ENCODE measurements at places on chromosomes 4 and X.

DNA sequence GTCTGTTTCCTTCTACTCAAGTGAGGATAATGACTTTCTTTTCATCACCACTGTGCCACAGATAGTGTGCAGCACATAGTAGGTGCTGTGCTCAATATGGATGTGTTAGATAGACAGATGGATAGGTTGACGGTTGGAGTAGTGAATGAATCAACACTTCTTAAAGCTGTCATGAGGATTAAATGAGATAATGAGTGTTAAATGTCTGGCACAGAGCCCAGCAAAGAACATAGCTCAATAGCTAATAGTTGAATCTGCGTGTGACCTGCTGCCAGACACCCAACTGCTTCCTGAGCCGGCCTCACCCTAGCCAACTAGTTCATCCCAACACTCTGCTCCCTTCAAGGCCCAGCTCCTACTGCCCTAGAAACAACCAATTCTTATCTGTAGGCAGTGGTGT, 67.7 kb upstream of the PJA1 start:
- peak; percentile 68 for DNase-seq

DNA sequence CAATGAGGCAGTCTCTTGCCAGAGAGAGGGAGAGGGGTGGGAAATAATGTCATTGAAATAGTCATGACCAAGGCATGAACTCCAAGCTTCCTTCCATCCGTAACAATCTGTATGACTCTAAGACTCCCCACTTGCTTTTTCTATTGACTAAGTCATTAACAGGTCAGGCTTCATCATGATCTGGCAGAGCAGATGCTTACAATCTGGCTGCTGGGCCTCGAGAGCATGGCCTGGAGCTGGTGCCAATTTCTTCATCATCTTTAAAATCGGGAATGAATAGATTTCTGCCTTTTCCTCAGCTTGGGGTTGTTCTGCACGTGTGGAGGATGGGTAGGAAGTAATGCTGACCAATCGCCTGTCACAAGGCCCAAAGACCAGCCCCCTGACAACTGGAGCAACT, 280.6 kb upstream of the CLNK start:
- no peak for DNase-seq

GRCh38 chrX:77785486-77786364, at the start of gene ATRX:
Gene ATRX (minus strand): TSS chrX:77786216. CDS start chrX:77786001, 215 bp downstream.
- peak; percentile 79 for DNase-seq

DNA sequence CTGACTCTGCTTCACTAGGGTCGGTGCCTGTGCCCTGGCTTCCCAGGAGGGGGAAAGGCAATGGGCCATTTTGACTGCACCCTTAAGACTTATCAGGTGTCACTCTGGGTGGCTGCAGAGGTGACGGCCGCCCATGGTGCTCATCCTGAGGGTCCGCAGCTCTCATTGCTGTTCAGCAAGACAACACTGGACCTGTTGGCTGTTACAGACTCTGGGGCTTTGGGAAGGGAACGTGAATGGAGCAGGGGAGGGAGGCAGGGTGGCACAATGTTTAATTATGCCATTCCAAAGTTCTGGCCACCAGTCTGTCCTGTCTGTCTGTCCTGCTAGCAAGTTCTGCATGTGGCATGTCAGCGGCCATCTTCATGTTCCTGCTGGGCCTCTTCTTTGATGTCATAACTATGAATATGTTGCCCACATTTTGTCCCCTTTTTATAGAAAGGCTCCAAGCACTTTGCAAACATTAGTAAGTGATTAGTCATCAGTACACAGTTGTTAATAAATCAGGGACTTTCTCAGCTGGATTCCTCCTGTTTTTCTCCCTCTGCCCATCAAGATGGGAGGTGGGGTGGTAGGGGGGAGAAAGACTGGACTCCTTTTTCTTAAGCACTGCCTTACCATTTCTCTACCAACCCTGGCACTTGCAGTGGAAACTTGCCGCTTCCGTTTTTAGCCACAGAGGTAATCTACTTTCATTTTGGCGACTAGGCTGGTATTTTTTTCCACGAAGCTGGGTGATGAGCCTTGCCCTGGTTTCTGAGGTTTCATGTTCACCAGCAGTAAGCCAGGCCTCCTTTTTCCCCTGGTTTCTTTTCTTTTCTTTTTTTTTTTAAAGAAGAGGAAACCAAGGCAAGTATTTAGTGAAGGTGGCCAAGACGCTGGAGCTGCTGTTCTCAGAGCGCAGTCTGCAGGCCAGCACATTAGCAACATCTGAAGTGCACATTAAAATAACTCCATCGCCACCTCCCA, 88.6 kb upstream of the TRIM2 start:
- no peak for DNase-seq

GRCh38 chr4:180234730-180235129, 2008.5 kb upstream of the TENM3 start:
- no peak for DNase-seq

GRCh38 chr4:110005461-110006056, 92.9 kb downstream of the EGF start:
- DNase-seq, result no peak

GRCh38 chr4:78585633-78586032, 34.1 kb downstream of the ANXA3 start:
- no peak for DNase-seq

- no peak for DNase-seq
These were observed 1.5 kb upstream of the IL13RA2 start for GRCh38 chrX:115018944-115019343.

DNA sequence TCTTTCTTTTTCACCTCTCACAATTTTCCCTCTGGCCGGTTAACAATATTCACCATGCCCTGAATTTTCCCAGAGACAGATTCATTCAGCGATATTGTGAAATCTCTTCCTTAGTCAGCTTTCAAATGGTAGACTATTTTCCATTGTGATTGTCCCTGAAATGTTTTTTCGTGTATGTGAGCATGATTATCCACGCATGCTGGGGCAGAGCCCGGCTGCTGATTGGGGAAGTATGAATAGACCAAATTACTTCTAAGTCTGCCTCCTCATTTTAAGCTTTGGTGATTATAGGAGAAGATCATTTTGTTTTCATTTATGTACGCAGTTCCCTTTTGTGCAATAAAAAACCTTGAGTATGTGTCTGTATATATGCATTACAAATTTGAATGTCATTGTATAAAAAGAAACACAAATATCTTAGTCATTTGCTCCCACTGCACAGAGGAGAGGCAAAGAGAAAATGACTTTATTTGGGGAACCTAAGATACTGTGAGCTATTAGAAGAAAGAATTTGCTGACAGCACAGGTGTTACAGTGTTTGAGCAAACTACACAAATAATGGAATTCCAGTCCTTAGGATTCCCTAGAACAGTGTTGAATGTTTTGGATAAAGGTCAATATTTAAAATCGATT, 11.3 kb downstream of the DTHD1 start:
- no peak for DNase-seq

- no peak for DNase-seq
These were observed 12.1 kb upstream of the ARAP2 start for GRCh38 chr4:36256398-36256891.

GRCh38 chr4:19309378-19309777, 942.3 kb upstream of the SLIT2 start:
- no peak for DNase-seq

- no peak for DNase-seq
These were observed 111.2 kb downstream of the CEP44 start for GRCh38 chr4:174394915-174395314.

- peak; percentile 51 for DNase-seq
These were observed 174.4 kb upstream of the ATP6AP2 start for GRCh38 chrX:40406330-40406859.

DNA sequence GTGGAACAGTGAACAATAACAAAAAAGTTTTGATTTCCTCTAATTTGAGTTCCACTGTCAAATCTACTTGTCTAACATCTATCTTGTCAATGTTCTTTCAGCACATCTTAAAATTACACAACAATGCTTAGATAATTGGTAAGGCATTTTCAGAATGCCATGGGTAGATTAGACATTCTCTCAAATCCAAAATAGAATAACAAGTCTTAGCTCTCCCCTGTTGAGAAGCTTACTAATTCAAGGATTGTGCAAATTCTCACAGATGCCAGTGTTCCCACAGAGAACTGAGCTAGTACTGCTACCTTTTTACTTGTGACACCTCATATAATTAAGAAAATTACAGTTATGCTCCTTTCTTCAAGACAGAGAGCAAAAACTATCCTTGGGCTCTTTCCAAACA, 2442.0 kb downstream of the PCDH7 start:
- no peak for DNase-seq

- DNase-seq, result peak; percentile 77
These were observed 7.8 kb downstream of the SERTM2 start for GRCh38 chrX:111519215-111519614.

GRCh38 chr4:120964596-120964995, 42.1 kb upstream of the PRDM5 start:
- no peak for DNase-seq

DNA sequence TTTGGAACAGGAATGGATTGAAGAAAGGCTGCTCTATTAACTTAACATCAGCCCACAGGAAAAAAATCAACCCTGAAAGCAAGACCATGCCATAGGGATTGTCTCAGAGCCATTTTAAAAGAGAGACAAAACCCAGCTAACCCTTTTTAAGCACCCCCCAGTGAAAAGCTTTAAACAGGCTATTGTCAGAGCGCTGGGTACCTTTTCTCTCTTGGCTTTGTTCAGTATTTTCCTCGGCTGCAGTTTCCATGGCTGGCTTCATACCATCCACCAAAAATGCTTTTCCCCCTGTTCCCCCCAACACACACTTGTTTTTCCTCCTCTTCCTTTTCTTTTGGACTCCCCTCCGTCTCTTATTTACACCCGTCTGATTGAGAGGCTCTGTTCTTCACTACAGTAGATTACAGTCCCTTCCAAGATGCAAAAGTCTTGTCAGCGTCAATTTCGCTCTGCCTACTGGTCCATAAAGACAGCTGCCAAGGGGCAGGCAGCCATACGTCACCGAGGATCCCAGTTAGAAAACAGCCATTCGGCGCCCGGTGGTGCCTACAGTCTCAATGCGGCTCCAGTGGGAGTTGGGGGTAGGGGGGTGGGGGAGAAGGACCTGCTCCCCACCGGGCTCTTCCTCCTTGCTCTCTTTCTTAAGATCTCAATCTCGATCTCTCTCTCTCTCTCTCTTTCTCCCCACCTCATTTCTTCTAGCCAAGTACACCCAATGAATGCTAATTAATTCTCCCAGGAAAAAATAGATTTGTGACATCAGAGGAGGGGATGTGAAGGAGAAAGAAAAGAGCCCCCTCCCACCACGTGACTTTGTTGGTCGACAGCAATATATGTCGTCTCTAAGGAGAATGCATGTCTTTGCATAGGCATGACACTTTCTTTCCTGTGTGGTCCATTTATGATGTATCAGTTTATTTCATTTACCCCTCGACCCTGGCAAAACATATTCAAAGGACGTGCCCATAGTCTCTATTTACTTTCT, at the start of gene GPM6B:
Gene GPM6B, minus strand, starts transcription at position 451 of the 985 bp plus-strand sequence. Its CDS starts 189 bp downstream, at position 262.
- DNase-seq, result peak; percentile 7

- DNase-seq, result peak; percentile 2
These were observed 629.1 kb upstream of the ATOH1 start for GRCh38 chr4:93199492-93199891.

- DNase-seq, result no peak
These were observed 2.8 kb upstream of the CTSO start for GRCh38 chr4:155956461-155956860.

DNA sequence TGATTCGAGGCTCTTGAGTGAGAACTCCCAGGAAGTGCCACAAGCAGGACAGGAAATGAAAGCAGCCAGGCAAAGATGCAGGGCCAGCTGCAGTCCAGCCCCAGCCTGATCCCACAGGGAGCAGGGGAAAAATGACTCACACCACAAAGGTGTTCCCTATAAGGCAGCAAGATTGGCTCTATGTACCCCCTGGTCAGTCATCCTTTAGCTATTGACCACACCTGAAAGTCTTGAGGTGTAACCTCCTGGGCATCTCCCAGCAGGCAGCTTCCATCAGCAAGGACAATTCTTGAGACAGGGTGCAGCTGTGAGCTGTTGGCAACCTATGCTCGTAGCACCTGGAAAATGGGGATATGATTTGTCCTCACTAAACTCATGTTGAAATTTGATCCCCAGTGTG, 27.9 kb upstream of the EXOC1L start:
- no peak for DNase-seq
